Motor neuron (in vitro differentiated cells): ENCODE measurements at places on chromosomes 6 and 20. TPM values are rescaled to one million over a fixed set of nuclear protein-coding genes. Genes with fewer than 3 reads are reported as not detected.

Gene UBE2C
- total RNA-seq, result 229 and 230 TPM in 2 replicates

Gene SLC17A1
- total RNA-seq, result not detected in 2 replicates

Gene NRN1
- 2.4 and 2.7 TPM in 2 replicates for total RNA-seq

Gene BAG2
- total RNA-seq, result 2.6 and 2.8 TPM in 2 replicates

Gene GHRH
- not detected in 2 replicates for total RNA-seq

Gene ZC2HC1B
- 0.36 TPM in 1 of 2 replicates, not detected in the other for total RNA-seq

Gene PDYN
- total RNA-seq, result 0.09 TPM in 1 of 2 replicates, not detected in the other

Gene TFAP2A
- 0.50 and 0.67 TPM in 2 replicates for total RNA-seq

Gene ALDH5A1
- 4.1 and 5.6 TPM in 2 replicates for total RNA-seq

Gene CMTR1
- 27.0 and 27.3 TPM in 2 replicates for total RNA-seq

Gene RIPOR2
- 7.8 and 8.0 TPM in 2 replicates for total RNA-seq

Gene TAAR5
- 1.2 TPM in 1 of 2 replicates, not detected in the other for total RNA-seq

Gene BIRC7
- 1.6 and 1.8 TPM in 2 replicates for total RNA-seq

Gene FAM162B
- total RNA-seq, result 0.36 TPM in 1 of 2 replicates, not detected in the other

Gene CDC5L
- total RNA-seq, result 28.8 and 29.9 TPM in 2 replicates

Gene PROKR2
- total RNA-seq, result 0.24 and 0.29 TPM in 2 replicates

GRCh38 chr6:329888-330691 lies 37.8 kb downstream of the DUSP22 start:
- no peak for ATAC-seq

DNA sequence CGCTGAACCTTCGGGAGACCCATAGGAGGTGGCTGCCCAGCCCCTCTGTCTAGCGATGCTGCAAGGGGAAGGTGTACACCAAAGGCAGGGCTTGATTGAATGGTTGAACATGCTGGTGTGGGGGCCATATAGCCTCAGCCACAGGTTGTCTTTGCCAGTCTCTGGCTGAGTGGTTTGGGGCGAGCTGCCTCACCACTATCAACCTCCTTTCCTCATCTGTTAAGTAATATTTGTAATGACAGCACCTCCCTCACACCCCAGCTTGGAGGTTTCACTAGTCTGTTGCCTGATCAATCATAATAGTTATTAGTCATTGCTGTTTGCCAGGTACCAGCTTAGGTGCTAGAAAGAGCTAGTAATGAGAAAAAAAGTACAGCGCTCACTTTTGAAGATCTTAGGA lies 11.8 kb upstream of the ZNF831 start:
- no peak for ATAC-seq

DNA sequence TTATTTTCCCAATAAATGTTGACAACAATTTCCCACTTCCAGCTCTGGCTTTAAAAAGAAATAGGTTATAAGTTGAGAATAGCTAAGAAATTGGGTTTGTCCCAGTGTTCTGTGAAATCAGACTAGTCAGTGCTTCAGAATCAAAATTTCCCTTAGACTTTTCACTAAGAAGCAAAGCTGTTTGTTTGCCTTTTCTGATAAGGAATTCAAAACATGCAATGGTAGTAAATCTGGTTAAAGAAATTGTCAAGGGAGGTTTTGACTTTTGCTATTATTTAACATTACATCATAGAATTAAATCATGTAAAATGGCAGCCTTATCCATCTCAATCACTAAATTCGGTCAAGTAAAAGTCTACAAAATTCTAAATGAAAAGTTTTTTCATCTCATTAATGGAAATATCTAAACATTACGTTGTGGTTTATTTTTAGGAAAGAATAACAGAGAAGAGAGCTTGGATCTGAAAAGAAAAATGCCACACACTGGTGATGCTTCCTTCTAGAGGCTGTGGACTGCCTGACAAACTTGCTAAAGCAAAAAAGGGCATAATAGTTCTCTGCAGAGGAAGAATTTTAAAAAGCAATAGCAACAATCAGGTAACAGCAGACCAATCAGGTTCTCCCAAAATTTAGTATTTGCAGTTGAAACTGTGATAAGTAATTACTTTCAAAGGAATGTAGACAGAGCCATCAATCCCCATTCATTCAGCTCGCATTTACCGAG lies 36.4 kb downstream of the PLAGL1 start:
- no peak for ATAC-seq

- no peak for ATAC-seq
Observed at GRCh38 chr20:40435146-40435895, 253.7 kb downstream of the MAFB start.

DNA sequence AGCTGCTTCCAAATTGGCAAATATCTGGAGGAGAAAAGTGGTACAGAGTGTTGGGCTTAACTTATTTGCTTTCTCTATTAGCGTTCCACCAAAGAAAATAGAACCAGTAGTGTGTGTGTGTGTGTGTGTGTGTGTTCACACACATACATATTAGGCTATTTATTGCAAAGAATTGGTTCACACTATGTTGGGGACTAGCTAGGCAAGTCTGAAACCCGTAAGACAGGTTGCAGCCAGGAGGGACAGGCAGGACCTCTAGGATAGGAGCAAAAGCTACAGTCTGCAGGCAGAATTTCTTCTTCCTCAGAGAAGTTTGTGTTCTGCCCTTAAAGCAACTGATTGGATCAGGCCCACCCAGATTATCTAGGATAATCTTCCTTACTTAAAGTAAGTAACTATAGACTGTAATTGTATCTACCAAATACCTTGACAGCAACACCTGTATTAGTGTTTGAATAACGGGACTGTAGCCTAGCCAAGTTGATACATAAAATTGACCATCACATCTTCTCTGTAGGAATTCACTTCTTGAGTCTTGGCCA lies 12.8 kb downstream of the KCTD20 start:
- no peak for ATAC-seq

GRCh38 chr6:32839356-32839755 lies 817 bp upstream of the TAP2 start:
- ATAC-seq, result no peak

DNA sequence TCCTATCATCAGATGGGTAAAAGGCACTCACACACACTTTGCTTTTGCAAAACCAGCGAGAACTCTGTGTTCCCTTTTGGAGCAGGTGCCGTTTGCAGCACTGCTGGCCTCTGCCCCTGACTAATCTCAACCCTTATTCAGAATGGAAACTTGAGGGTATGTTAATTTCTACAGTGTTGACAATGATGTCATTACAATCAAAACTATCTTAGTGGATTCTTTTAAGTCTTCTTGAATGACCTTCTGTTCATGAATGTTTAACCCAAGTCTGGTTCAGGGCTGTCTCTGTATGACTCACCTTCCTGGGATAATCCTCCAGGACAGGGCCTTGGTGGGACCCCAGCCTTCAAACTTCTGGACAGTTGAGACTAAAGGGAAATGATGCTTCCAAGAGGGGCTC lies 197.9 kb downstream of the CDH4 start:
- ATAC-seq, result no peak

DNA sequence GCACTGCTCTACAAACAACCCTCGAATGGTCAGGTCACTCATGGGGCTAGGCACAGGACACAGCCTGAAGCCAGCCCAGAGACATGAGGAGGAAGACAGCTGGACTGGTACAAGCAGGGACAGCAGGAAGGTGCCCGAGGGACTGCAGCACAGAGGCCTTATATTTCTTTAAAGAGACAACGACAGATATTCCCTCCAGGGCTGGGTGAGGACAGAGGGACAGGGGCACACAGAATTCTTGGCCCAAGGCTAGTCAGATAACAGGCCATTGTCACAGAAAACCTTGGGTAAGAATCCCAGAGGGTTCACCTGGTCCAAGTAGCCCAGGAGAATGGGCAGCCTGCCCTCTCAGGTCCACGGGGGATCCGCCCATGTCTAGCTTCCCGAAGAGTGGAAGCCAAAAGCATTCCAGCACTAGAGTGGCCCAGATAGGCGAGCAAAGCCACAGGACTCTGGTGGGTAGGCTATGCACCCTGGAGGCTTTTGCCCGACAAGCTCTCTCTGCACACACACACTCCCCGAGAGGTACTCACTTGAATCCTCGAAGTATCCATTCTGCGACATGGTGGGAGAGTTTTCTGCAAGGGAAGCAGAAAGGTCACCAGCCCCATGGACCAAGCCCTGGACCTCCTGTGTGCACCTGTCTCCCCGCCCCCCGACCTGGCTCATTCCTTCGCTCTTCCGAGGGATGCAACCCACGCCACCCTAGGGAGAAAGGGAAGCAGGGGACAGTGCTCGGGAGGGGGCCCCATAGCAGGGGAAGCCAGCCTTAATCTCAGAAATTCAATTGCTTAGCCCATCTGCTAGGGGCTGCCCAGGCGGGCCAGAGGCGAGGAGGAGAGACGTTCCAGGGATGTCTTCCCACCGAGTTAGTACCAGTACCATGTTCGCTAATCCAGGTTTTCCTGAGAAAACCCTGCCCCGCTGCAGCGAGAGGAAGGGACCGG lies 1.7 kb downstream of the SLC4A11 start:
- ATAC-seq, result no peak

DNA sequence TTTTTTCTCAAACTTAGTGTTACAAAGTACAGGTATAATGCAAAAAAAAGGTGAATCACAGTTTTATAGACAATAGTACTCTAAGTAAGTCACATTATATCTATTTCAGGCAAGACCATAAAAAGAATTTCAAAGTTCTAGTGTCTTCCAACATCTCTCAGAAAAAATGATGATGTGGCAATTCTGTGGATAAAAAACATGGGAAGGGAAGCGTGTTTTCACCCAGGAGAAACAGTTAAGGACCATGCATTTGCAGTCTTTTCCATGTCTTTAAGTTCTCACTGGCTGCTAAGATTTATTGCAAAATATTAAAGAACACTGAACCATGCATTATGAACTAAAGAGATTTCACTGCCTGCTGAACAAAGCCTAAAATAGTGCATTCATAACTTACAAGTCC lies 1.8 kb downstream of the SSR1 start:
- no peak for ATAC-seq

DNA sequence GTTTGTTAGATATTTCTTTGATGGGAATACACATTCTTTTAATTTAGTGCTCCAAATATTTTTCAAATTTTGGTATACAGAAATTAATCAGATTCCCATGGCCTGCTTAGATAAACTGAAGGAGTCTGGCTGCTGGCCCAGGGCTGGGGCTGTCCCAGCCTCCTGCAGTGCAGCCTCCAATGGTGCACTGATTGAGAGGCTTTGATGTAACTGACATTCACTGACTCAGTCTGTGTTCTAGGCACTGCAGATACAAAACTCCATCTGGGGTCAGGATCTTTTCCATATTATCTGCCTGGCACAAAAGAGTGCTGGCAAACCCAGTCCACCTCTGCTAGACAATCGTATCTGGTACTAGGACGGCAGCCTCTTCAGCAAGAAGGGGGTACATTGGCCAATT lies 64.8 kb downstream of the GRIK2 start:
- ATAC-seq, result no peak

- ATAC-seq, result no peak
Observed at GRCh38 chr6:41581381-41581991, 35.3 kb downstream of the FOXP4 start.

DNA sequence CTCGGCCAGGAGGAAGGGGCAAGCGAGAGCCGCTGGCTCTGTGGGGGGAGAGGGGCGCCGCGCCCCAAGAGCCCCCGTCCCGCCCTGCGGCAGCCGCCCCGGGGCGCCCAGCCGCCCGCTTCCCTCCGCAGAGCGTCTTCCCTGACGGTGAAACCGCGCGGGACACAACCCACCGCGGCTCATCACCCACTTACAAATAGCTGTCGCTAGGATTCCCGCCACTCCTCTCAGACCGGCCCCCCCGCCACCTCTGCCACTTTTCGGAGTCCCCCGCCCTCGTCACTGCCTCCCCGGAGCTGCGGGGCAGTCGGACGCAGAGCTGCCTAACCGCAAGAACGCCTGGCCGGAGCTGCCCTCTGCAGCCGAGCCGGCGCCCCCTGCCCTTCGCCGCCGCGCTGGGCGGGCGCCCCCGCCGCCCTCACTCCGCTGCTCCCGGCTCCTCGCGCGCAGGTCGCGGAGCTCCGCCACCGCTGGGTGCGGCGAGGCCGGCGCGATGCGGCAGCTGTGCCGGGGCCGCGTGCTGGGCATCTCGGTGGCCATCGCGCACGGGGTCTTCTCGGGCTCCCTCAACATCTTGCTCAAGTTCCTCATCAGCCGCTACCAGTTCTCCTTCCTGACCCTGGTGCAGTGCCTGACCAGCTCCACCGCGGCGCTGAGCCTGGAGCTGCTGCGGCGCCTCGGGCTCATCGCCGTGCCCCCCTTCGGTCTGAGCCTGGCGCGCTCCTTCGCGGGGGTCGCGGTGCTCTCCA lies at the start of gene SLC35D3:
SLC35D3 (plus strand) TSS at position 366 of the 749 bp plus-strand sequence; CDS start at position 494, 128 bp downstream.
- peak; percentile 13 for ATAC-seq

- no peak for ATAC-seq
Observed at GRCh38 chr6:9405369-9405768, 970.0 kb upstream of the SLC35B3 start.

- ATAC-seq, result no peak
Observed at GRCh38 chr20:59912609-59913008, 20.8 kb downstream of the SYCP2 start.

DNA sequence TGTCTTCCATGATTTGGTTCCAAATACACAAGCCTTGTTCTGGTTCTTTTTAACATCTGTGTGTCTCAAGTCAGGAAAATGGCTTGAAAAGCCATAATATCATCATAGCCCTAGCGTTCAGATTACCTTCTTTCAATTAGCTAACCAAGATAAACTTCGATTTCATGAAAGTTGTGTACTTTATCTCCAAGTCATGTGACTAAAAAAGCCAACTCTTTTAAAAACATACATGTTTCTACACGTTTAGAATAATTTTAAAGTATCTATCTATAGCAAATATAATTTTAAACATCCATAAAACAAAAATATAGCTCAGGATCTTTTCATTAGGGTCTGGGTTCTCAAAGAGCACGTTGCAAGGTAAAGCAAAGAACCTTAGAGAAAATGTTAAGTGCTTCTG lies 261.1 kb downstream of the PRL start:
- no peak for ATAC-seq

- peak; percentile 22 for ATAC-seq
Observed at GRCh38 chr20:13613917-13614316, 24.8 kb downstream of the TASP1 start.

- ATAC-seq, result no peak
Observed at GRCh38 chr6:150895928-150896632, 30.6 kb downstream of the MTHFD1L start.

- ATAC-seq, result no peak
Observed at GRCh38 chr20:44856856-44857448, 28.6 kb upstream of the YWHAB start.

GRCh38 chr6:151092591-151092990 lies 147.2 kb upstream of the AKAP12 start:
- no peak for ATAC-seq

- no peak for ATAC-seq
Observed at GRCh38 chr20:31542963-31543362, 28.7 kb downstream of the HM13 start.

- ATAC-seq, result no peak
Observed at GRCh38 chr6:56349194-56349593, 101.8 kb upstream of the COL21A1 start.

DNA sequence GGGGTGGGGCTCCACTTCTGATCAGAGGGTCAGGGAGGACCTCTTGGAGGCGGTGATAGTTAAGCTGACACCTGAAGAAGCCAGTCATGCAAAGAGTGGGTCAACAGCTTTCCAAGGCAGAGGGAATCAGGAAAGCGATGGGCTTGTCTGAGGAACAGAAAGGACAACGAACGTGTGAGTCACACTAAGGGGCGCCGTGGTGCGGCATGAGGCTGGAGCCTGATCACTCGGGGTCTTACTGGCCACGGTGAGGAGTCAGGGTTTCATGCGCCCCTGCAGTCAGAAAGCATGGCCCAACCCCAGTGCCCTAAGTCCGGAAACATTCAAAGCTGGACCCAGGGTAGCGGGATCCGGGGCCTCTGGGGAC lies 50.6 kb upstream of the SLC32A1 start:
- ATAC-seq, result peak; percentile 32

- ATAC-seq, result no peak
Observed at GRCh38 chr20:54140067-54140466, 33.7 kb downstream of the CYP24A1 start.
